ENCODE measurements at places on chromosomes 7 and 10.

DNA sequence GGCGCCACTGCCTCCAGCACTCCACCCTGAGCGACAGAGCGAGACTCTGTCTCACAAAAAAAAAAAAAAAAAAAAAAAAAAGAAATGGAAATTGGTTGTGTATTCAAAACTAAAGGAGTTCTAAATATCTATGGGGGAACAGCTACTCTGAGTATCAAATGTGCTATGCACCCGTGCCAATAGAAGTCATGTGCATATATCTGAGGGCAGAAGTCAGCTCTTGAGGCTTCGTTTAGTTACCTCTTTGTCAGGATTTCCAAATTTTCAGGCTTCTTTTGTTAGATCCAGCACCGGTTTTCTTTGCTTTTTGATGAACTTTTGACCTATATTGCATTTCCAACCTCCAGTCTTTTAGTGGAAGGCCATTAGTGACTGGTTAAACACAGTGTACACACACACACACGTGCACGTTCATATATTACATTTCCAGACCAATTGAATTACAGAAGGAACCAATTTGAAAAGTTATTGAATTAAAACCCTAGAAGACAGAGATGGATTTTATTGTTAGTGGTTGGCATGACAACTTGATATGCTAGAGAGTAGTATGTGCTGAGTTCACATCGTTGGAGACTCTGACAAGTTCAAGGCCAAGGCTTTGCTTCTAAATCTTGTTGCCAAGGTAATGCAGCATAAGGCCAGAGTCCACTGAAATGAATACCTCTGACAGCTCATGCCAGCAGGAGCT is 33.1 kb upstream of the ADD3 start:
- H3K36me3 ChIP-seq = no peaks in the 10 kb centered on the region
- no peak for DNase-seq
- no peaks in the 10 kb centered on the region for H3K27me3 ChIP-seq
- no peak overlapping the region for H3K27ac ChIP-seq
- no peak overlapping the region for H3K4me3 ChIP-seq

- no peaks in the 10 kb centered on the region for H3K27me3 ChIP-seq
- H3K36me3 ChIP-seq = no peaks in the 10 kb centered on the region
- no peak overlapping the region for H3K4me3 ChIP-seq
- H3K27ac ChIP-seq = no peak overlapping the region
- DNase-seq = no peak
- no peaks in the 10 kb centered on the region for H3K4me1 ChIP-seq
Measured at GRCh38 chr7:151313857-151314256, 27.8 kb upstream of the NUB1 start.

GRCh38 chr10:86938260-86938659 is 19.2 kb downstream of the MMRN2 start:
- peaks cover 1% of the 10 kb centered on the region for H3K4me1 ChIP-seq
- no peak for DNase-seq
- H3K36me3 ChIP-seq = no peaks in the 10 kb centered on the region
- H3K27me3 ChIP-seq = no peaks in the 10 kb centered on the region
- no peak overlapping the region for H3K4me3 ChIP-seq

- peaks cover 19% of the 10 kb centered on the region for H3K27me3 ChIP-seq
- no peak overlapping the region for H3K27ac ChIP-seq
- H3K4me1 ChIP-seq = no peaks in the 10 kb centered on the region
- no peak for DNase-seq
- H3K36me3 ChIP-seq = no peaks in the 10 kb centered on the region
Measured at GRCh38 chr10:43077421-43078171, 727 bp downstream of the RET start.

- no peaks in the 10 kb centered on the region for H3K4me1 ChIP-seq
- H3K27me3 ChIP-seq = no peaks in the 10 kb centered on the region
- H3K27ac ChIP-seq = no peak overlapping the region
Measured at GRCh38 chr10:68106656-68107055, 2.6 kb upstream of the MYPN start.

GRCh38 chr7:127948312-127948711 is 82.9 kb downstream of the LRRC4 start:
- no peak for DNase-seq
- no peaks in the 10 kb centered on the region for H3K4me1 ChIP-seq
- H3K4me3 ChIP-seq = no peak overlapping the region
- H3K36me3 ChIP-seq = no peaks in the 10 kb centered on the region

DNA sequence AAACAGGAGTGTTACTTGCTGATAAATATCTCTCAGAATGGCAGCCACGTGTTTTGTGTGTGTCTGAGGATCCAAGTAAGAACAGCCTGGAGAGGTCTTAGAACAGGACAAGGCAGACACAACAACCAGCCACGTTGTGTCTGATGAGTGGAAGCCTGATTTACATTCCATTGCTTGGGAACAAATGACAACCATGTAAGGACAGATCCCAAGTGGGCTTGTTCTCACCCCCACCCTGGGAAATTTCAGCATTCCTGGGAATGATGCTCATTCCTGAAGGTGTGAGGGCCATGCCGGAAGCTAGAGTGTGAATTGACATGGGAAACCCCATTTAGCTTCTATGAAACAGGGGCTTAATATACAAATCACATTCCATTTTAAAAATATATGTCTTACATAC is 35.9 kb downstream of the IL6 start:
- H3K27ac ChIP-seq = no peak overlapping the region
- DNase-seq = no peak
- H3K27me3 ChIP-seq = no peaks in the 10 kb centered on the region
- no peak overlapping the region for H3K4me3 ChIP-seq
- no peaks in the 10 kb centered on the region for H3K4me1 ChIP-seq

GRCh38 chr7:83852136-83852535 is 203.2 kb upstream of the SEMA3E start:
- H3K27me3 ChIP-seq = no peaks in the 10 kb centered on the region
- H3K4me1 ChIP-seq = 0 out of 2 replicates have a peak, but pooled peaks cover 1% of the 10 kb centered on the region
- H3K36me3 ChIP-seq = no peaks in the 10 kb centered on the region
- H3K4me3 ChIP-seq = no peak overlapping the region
- no peak for DNase-seq
- H3K27ac ChIP-seq = no peak overlapping the region

DNA sequence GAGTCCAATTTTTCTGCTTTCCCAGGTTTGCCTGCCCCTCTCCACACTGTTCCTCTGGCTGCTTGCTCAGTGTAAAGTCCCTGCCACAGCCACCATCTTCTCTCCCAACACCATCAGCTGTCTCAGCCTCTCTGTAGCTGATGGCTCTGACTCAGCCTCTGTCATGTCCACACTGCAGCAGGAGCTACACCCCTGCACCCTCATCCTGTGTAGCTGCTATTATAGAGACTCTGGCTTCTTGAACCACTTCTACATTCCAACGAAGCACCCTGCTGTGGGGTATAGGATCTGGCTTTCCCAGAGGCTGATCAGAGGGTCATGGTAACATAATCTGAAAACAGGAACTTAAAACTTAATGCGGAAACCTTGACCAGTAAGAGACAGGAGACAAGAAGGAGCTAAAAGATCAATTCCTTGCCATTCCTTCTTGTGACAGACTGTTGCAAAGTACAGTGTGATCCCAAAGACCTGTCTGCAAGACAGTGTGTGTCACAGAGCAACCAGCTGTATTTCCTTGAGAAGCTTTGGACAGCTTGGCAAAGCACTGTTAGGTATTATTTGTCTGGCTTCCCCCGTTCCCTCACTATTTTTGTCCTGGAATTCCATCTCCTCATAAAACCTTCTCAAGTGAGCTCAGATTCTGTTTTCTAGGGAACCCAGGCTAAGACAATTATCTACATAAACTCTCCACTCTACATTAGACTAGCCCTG is 42.3 kb downstream of the NRCAM start:
- H3K27me3 ChIP-seq = no peaks in the 10 kb centered on the region
- H3K36me3 ChIP-seq = no peaks in the 10 kb centered on the region
- no peak for DNase-seq

GRCh38 chr7:132388688-132389087 is 187.6 kb downstream of the PLXNA4 start:
- no peaks in the 10 kb centered on the region for H3K27me3 ChIP-seq
- no peak overlapping the region for H3K4me3 ChIP-seq
- no peak overlapping the region for H3K27ac ChIP-seq

- no peaks in the 10 kb centered on the region for H3K4me1 ChIP-seq
- no peak overlapping the region for H3K4me3 ChIP-seq
- H3K27me3 ChIP-seq = no peaks in the 10 kb centered on the region
- no peak for DNase-seq
- no peak overlapping the region for H3K27ac ChIP-seq
Measured at GRCh38 chr7:81415181-81415580, 354.7 kb downstream of the HGF start.

DNA sequence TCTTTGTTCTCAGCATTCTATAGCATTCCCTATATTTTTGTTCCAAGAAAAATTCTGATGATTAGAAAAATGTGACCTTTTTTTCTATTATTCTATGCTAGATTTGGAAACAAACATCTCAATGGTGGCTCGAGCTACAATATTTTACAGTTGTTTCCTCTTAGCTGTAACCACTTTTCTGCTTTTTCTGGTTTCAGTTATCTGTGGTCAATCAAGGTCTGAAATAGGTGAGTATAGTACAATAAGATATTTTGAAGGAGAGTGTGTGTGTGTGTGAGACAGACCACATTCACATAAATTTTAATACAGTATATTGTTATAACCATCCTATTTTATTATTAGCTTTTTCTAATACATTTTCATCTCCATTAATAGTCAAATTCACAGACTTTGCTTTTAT is 564.5 kb upstream of the GHITM start:
- H3K4me1 ChIP-seq = no peaks in the 10 kb centered on the region
- no peak overlapping the region for H3K27ac ChIP-seq
- no peaks in the 10 kb centered on the region for H3K27me3 ChIP-seq
- no peaks in the 10 kb centered on the region for H3K36me3 ChIP-seq
- no peak overlapping the region for H3K4me3 ChIP-seq

GRCh38 chr10:88116971-88117626 is 253.7 kb downstream of the PTEN start:
- H3K36me3 ChIP-seq = no peaks in the 10 kb centered on the region
- no peak for DNase-seq
- peaks cover 2% of the 10 kb centered on the region for H3K4me1 ChIP-seq
- no peak overlapping the region for H3K27ac ChIP-seq
- H3K27me3 ChIP-seq = no peaks in the 10 kb centered on the region

DNA sequence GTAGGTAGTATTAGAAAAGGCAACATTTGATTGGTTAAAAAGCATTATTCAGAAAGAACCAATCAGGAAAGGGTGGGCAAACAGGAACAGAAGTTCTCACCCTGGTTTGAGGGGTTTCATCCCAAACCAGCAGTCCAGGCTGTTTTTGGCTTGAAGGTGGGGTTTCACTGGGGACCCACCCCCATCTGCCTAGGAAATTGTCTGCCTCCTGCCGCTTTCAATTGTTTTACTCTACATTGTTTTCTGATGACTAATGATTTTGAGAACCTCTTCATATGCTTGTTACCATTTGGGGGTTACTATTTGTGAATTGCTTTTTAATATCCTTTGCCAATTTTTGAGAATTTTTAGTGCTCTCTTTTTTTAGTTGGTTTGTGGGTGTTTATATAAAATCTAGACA is 3.3 kb upstream of the PCBD1 start:
- H3K27ac ChIP-seq = no peak overlapping the region
- no peak for DNase-seq
- H3K4me3 ChIP-seq = no peak overlapping the region
- peaks cover 4% of the 10 kb centered on the region for H3K4me1 ChIP-seq
- no peaks in the 10 kb centered on the region for H3K27me3 ChIP-seq
- H3K36me3 ChIP-seq = no peaks in the 10 kb centered on the region

DNA sequence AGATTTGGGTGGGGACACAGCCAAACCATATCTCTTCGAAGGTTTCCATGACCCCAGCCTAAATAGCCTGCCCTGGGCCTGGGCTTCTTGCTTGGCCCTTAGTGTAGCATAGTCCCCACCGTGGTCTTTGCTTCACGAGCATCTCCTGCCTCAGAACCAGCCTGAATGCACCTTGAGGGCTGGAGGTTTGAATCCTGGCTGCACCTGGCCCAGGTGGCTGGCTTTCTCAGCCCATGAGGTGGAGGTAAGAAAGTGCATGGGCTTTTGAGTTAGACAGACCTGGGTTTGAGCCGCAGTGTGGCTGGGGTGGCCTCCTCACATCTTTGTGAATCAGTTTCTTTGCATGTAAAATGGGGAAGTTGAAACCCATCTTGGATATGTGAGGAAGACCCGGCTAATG is 24.2 kb upstream of the PCBD1 start:
- peaks cover 2% of the 10 kb centered on the region for H3K36me3 ChIP-seq
- no peaks in the 10 kb centered on the region for H3K27me3 ChIP-seq
- no peak for DNase-seq
- no peak overlapping the region for H3K4me3 ChIP-seq
- no peak overlapping the region for H3K27ac ChIP-seq

DNA sequence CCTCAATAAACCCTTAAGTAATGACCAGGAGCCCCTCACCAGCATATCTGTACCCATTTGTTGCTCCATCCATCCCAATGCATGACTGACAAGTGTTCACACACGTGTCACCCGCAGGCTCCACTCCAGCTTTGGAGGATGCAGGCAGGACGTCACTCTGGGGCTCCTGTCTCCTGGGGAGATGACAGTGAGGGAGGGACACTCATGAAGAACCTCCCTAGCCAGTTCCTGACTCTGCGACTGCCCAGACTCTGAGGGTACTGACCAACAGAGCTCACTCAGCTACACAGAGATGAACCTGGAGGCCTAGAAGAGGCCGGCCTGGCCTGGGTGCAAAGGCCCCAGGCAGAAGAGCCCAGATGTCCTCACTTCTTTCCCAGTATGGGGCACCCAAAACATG is 135.1 kb upstream of the RET start:
- H3K4me3 ChIP-seq = no peak overlapping the region
- H3K27ac ChIP-seq = no peak overlapping the region
- H3K4me1 ChIP-seq = no peaks in the 10 kb centered on the region

DNA sequence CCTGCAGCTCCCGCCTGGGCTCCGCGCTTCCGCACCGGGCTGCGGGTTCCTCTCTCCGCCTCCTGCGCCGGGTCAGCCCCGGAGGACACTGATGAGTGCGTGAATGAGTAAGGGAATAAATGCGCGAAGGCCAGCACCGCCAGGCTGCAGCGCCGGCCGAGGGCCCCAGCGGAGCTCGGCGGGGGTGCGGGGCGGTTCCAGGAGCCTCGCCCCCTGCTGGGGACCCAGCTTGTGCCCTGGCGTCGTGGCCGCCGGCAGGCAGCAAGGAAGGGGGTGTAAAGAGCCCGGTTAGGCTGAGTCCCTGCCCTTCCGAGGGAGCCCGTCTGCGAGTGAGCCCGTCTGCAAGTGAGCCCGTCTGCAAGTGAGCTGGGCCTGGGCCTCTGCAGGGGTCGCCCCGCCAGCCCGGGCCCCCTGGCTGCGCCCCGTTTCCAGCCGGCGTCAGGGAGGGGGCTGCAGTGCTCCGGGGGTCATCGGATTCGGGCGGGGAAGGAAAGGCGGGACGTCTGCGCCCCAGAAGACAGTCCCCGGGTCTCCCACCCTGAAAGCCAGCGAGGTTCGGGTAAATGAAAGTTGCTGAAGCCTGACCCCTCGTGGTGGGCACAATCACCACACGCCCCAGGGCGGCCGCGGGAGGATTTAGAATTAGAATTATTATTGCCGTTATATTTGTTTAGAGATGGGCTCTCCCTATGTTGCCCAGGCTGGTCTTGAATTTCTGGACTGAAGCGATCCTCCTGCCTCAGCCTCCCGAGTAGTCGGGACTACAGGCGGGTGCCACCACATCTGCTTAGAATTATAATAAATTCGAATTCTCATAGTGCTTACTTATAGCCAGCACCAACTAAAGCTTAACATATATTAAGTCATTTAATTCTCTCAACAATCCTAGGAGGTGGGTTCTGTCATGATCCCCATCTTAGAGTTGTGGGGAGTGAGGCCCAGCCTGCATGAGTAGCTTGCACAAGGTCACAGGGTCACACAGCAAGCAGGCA is 8.6 kb upstream of the CRYGN start:
- no peaks in the 10 kb centered on the region for H3K27me3 ChIP-seq
- peak overlapping the region; percentile 31 for H3K4me3 ChIP-seq
- no peak for DNase-seq
- no peak overlapping the region for H3K27ac ChIP-seq
- no peaks in the 10 kb centered on the region for H3K4me1 ChIP-seq
- no peaks in the 10 kb centered on the region for H3K36me3 ChIP-seq
